CD14-positive monocyte (primary cell): ENCODE measurements at places on chromosomes 13 and 19.

GRCh38 chr19:21568816-21569493 lies 63.6 kb downstream of the ZNF429 start:
- peak; percentile 87 for DNase-seq

DNA sequence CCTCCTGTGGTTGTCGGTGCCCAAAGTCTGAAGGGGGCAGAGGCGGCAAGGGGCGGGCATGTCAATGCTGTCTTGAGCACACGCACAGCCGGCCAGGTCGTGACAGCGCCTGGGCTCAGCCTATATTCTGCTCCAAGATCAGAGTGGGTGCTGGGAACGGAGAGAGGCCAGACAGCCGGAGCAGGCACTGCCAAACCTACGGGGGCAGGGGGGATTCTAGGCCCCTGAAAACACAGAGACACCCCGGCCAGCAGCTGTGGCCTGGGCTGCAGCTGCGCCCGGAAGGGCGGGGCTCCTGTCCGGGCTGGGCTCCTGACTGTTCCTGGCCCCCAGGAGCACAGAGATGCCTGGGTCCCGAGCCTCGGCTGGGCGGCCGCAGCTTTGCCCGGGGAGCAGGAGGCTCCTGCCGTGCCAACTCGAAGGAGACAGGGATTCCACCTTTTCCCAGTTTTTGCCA lies 2662.9 kb upstream of the PCDH20 start:
- no peak for DNase-seq

DNA sequence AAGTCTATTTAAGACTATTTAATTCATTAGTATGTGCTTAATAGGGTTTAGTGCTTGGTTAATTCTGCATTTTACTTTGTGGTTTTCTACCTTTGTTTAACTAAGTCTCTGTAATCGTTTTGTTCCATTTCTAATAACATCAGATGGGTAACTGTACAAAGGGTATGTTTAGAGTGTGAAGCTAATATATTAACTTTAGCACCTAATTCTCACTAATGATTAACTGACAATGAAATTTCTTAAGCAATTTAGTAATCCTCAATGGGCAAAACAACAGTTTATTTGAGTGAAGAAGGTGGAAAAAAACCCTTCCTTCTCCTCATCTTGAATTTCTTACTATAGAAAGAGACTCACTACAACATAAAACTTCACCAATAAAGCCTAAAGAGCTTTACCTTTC lies 448.1 kb upstream of the MIR17HG start:
- no peak for DNase-seq

DNA sequence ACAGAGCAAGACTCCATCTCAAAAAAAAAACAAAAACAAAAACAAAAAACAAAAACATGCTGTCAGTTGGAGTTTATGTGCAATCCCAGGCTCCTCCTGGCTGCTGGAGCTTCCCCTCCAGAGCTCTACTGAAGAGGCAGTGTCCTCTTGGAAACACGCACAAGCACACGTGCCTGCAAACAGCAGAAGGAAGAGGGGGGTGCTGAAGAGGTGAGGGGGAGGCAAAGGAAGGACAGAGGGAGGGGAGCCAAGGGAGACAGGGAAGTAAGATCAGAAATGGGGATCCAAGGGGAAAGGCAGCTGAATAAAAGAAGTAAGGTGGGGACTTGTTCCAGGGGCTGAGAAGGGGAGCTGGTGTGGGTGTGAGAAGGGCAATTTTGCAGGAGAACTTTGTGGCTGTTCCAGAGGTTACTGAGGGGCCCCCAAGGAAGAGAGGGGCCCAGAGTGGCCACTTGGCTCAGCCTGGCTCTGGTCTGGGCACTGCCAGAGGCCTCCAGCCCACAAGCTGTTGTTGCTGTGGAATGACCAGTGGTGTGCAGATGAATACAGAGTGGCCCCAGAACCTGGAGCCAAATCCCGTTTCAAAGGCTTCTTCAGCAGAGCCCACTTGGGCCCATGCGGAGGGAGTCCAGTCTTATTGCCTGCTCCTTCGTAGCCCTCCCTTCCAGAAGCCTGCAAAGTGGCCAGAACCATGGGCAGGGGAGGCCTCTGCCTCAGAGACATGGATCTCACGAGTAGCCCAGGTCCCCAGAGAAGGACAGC lies 34.4 kb downstream of the LYL1 start:
- DNase-seq, result no peak

GRCh38 chr13:30318026-30318425 lies 10.7 kb upstream of the KATNAL1 start:
- no peak for DNase-seq

DNA sequence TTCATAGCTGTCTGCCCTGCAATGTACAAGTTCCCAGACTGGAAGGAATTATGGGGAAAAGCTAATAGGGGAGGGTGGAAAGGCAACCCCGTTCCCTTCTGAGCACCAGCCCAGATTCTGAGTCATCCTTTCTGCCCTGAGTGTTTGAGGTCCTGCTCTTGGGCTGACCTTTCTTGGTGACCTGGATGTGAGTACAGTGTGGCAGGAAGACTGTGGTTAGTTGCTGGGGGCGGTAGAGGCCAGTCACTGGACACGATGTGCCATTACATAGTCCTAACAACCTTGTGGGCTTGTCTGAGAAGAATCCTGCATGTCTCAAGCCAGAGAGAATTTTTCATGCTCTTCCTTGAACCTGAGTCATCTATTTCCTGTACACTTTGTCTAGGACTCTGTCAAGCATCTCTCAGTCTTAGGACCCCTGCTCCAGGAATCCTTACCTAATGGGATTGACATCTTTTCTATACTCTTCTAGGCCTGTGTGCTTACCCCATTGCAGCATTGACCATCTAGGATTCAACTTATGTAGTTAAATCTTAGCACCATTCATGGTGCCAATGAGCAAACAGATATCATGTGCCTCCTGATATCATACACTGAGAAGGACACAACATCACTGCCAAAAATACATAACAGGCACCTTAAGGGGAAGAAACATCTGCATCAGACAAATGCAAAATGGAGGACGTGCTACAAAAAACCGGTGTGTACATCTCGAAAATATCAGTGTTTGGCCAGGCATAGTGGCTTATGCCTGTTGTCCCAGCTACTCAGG lies 8.1 kb upstream of the ANGPTL4 start:
- DNase-seq, result peak; percentile 33

DNA sequence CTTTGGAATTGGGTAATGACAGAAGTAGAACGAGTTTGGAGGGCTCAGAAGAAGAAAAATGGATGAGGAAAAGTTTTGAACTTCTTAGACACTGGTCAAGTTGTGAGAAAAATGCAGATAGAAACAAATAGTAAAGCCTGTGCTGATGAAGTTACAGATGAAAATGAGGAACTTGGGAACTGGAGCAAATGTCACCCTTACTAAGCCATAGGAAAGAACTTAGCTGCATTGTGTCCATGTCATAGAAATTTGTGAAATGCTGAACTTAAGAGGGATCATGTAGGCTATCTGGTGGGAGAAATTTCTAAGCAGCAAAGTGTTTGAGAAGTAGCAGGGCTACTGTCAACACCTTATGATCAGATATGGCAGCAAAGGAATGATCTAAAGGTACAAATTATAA lies 289.2 kb upstream of the PCDH9 start:
- DNase-seq, result no peak

DNA sequence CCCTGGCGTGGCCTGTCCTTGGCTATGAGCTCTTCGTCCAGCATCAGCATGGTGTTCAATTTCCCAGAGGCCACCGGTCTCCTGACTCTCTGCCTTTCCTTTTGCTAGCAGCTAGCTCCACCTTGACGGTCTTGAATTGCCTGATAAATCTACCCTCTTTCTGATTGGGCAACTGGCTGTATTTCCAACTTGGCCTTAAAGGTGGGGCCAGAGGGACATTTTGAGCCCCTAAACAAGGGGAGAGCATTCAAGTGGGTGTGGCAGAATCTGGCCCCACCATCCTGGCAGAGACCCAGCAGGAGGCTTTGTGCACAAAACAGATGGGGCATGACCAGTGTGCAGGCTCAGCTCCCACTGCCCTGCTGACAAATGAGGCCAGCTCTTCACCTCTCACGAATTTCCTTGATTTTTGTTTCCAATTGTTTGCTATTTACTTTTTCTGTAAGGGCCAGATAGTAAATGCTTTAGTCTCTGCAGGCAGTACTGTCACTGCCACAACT lies 148.9 kb upstream of the VSTM2B start:
- no peak for DNase-seq

DNA sequence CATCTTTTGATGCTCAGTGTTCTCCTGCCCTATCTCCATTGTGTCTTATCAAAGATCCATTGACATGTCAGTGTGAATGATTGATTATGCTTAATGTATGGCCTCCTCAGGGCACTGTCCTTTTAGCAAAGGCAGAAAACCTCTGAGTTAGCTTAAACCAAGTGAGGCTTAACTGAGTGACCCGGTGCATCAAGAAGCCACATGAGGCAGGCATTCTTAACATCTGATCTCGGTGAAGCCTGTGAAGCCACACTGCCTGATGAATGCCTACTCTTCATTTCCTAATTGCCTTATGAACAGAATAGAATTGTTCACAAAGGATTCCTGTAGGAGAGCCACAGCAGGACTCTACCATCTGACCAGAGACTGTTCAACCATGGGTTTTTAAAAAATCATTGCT lies 168.1 kb upstream of the SOX21 start:
- no peak for DNase-seq

- DNase-seq, result no peak
Observed at GRCh38 chr13:38830442-38831045, 143.7 kb downstream of the FREM2 start.

- DNase-seq, result peak; percentile 47
Observed at GRCh38 chr13:32340914-32341313, 25.6 kb downstream of the BRCA2 start.

GRCh38 chr19:15402411-15403150 lies 16.2 kb downstream of the AKAP8L start:
- DNase-seq, result no peak

- peak; percentile 32 for DNase-seq
Observed at GRCh38 chr13:74134221-74134776, at the start of gene KLF12. Gene KLF12 (minus strand): TSS chr13:74134404.

DNA sequence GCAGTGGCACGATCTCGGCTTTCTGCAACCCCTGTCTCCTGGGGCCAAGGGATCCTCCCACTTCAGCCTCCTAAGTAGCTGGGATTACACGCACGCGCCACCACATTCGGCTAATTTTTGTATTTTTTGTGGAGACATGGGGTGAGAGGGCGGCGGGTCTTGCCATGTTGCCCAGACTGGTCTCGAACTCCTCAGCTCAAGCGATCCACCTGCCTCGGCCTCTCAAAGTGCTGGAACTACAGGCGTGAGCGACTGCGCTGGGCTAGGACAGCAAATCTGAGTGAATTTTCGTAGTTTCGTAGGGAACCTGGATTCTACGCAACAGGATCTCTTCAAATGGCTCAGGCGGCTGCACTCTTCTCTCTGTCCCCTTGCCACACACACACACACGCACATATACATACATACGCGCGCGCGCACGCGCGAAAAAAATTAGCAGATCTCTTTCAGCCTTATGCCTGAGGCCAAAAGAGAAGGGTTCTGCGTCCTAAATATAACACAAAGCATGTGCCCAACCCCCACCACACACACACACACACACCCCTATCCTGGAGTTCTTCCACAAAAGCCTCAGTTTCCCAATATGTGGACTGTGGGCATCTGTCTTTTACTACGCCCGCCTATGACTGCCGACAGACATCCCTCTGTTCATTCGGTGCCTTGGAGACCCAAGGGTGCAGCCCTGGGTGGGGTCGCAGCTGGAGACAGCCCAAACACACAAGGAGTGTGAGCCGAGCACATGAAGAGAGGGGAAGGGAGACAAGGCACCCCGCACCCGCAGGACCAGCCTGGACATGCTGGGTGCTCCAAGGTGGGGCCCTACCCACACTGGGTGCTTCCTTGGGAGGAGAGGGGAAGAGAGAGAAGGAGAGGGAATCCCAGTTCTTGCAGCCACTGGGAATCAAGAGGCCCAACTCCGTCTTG lies 616 bp downstream of the PINLYP start:
- peak; percentile 40 for DNase-seq

DNA sequence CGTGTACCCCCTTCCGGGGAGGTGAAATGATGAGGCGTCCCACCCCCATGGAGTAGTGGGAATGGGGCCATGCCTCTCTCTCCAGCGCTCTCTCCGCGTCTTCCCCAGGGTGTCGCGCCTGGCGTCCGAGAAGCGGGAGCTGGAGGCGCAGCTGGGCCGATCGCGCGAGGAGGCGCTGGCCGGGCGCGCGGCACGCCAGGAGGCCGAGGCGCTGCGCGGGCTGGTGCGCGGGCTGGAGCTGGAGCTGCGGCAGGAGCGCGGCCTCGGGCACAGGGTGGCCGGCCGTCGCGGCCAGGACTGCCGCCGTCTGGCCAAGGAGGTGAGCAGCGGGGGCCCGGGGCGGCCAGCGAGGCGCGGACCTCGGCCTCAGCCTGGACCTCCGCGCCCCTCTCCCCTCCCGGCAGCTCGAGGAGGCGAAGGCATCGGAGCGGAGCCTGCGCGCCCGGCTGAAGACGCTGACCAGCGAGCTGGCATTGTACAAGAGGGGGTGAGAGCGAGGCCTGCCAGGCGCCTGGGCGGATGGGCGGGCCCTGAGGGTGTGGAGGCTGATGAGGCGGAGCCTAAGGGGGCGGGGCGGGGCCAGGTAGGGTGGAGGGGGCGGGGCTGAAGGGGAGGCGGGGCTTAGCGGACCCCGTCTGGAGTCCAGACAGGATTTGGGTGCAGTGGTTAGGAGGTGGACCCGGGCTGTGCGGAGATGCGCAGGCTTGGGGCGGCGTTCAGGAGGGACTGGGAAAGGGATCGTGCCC lies 7.7 kb downstream of the PGLYRP1 start:
- DNase-seq, result peak; percentile 20

DNA sequence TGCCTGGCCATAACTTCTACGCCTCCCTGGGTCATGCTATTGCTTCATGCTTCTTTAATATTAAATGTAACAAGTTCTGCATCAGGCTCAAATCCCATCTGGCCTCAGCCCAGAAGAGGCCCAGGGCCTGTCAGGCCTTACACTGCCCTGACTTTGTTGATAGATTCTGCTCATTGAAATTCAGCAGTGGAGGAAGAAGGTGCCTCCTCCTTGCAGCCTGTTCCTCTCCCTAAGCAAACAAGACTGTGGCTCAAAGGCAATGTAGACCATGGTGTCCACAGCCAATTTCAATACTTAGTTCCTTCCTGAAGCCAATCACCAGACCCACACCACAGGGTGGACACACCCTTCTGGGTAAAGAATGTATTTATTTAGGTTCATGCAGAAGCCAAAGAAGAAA lies 59.4 kb downstream of the LACC1 start:
- no peak for DNase-seq

DNA sequence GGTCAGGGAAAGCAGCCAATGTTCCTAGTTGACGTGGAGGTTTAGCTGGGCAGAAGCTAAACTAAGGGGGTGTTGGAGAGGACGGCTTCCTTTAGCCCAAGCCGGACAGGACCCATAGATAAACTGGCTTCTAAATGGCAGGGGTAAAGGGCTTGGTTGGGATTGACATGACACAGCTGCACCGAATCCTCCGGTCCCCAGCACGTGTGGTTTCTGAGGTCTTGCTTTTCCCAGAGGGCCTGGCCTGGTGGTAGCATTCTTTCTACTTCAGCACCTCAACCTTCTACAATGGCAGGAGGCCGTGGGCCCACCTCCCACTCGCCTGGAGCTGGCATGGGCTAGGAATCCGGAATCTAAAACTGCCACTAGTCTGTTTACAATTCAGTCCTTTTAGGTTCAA lies 163.0 kb downstream of the FGF9 start:
- no peak for DNase-seq

GRCh38 chr13:75492389-75492788 lies 10.4 kb upstream of the TBC1D4 start:
- no peak for DNase-seq

GRCh38 chr13:41416276-41416675 lies 41.1 kb upstream of the RGCC start:
- DNase-seq, result no peak
